ENCODE measurements at places on chromosomes 5 and 9.

DNA sequence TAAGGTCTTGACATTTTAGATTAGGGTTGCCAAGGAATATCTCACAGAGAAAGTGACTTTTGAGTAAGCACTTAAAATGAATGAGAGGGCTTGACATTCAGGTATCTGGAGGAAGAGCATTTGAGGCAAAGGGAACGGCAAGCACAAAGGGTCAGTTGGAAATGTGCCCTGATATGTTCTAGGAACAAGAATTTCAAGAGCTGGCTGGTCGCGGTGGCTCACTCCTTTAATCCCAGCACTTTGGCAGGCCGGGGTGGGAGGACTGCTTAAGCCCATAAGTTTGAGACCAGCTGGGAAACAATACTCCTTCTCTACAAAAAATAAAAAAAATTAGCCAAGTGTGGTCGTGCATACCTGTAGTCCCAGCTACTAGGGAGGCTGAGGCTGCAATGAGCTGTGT lies 16.5 kb downstream of the KIAA1958 start:
- DNase-seq, result no peak

DNA sequence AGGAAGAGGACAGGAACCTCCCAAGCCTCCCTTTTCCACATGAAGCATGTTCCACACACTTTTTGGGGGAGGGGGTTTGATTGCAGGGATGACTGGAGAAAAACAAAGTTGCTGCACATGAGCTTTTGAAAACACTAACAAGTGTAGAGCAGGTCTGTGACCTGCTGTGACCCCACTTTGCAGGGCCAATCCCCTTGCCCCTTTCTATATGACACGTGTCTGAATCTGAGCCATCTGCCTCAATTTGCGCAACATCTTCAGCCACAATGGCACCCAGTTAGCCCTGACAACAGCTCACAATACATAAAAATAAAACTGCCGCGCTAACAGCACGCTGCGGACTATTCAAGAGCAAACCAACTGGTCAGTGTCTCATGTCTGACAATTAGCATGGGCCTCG lies 227.8 kb upstream of the TBCA start:
- DNase-seq, result peak; percentile 56

- no peak for DNase-seq
Observed at GRCh38 chr9:91720751-91721705, 229.0 kb downstream of the ROR2 start.

GRCh38 chr9:115183436-115183835 lies 65.5 kb upstream of the TNC start:
- DNase-seq, result no peak

DNA sequence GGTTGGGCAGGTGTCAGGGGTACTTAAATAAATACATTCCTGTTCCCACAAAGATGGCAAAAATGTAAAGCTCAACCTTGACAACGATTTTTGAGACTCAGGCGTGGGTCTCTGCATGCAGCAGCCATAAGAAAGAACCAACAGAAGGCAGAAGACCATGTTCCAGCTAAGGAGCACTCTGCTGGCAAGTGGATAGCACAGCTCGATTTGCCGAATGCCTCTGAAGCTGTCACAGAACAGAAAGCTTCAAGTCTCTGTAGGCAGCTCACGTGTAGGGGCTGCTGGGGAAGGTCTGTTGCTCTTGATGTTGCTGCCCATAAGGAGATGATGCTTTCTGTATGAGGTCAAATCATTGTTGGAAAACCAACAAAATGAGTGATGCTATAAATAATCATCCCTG lies 119.6 kb upstream of the GRIN3A start:
- no peak for DNase-seq

- DNase-seq, result peak; percentile 18
Observed at GRCh38 chr9:112443200-112443599, 43.4 kb upstream of the KIAA1958 start.

DNA sequence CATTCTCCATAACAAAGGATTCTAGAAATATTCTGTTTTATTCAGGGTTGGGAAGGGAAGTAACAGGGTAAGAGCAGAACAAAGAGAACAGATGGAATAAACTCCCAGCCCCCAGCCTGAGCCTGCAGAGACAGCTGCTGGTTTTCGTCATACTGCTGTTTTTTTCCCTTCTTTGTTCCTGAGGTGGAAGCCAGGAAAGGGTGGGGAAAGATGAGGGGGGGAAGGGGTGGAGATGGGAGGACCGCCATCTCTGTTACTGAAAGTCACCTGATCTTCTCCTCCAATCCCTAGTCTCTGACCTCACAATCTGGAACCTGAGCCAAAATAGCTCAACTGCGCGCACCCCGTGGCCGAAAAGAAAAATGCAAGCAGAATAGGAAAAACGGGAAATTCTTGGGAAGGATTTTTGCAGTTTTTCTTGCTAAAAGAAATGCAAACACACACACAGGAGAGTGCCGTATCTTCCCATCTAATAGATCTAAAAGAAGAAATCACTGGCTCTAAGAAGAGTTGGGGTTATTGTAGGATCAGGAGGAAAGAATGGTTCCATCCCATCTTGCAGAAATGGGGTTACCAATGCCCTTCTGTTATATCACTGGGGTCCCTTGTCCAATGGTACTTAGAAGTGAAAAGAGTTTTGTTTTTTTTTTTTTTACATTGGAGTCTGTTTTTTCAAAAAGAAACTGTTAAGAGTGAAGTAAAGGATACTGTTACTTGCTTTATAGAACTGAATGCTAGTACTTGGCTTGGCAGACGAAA lies 57.9 kb downstream of the DIAPH1 start:
- peak; percentile 84 for DNase-seq

DNA sequence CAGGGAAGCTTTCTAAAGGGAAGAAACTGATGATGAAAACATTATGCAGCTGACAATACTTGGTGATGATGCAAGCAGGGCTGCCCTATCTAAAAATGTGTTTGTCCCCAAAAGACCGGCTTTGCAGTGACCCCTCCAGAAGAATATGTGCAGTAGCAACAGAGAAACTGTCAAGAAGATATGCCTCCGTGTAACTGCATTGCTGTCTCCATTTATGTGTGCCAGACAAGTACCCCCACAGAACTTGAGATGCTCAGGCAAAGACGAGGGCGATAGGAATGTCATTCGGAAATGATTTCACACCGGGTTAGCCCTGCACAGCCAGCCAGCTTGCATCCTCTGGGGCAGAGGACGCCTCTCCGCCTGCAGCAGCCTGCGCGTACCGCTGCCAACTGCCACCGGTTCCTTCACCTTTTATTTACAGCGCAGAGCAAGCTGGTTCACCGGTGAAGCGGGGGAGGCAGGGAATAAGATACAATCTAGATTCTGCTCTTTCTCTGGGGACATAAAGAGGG lies 2.0 kb downstream of the GABBR2 start:
- DNase-seq, result peak; percentile 58

DNA sequence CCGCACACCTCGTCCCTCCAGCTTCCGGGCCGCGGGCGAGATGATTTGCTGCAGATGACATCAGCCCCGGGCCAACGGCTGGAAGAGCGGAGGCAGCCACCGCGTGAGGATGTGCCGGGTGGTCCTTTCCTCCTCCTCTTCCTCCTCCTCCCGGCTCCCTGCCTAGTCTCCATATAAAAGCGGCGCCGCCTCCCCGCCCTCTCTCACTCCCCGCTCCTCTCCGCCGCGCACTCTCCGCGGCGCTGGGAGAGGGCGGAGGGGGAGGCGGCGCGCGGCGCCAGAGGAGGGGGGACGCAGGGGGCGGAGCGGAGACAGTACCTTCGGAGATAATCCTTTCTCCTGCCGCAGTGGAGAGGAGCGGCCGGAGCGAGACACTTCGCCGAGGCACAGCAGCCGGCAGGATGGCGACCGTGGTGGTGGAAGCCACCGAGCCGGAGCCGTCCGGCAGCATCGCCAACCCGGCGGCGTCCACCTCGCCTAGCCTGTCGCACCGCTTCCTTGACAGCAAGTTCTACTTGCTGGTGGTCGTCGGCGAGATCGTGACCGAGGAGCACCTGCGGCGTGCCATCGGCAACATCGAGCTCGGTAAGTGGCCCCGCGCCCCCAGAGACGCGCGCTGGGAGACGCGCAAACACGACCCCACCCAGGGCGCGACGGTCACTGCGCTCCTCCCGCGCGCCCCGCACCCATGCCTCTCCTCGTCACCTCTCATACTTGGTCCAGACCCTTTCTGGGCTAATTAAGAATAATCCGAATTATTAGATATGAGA lies at the start of gene MAP1B:
Gene MAP1B (plus strand): TSS at position 345 of the 770 bp plus-strand sequence. CDS start 57 bp downstream, at position 402.
- DNase-seq, result peak; percentile 58

GRCh38 chr9:131578731-131579504 lies 33.6 kb downstream of the PRRT1B start:
- no peak for DNase-seq

GRCh38 chr9:33623658-33624586 lies 99.9 kb downstream of the ANKRD18B start:
- DNase-seq, result no peak

DNA sequence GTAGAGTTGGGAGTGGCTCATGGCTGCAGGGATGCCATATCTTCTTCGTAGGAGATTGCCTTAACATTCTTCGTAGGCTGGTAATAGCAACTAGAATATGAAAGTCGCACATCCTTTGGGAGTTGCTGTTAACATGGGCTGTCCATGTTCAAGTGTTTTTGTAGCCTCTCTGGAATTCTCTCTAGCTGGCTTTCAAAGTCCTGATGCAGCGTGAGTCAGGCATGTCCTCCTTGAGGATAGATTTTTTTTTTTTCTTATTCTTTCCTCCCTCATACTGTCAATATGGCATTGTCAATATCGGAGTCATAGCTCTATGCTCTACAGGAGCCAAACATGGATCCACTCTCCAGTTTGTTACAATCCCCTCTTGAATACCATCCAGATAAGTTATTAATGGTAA lies 494.8 kb upstream of the WWC1 start:
- DNase-seq, result no peak

- no peak for DNase-seq
Observed at GRCh38 chr5:111556501-111556900, 44.2 kb upstream of the STARD4 start.

- DNase-seq, result no peak
Observed at GRCh38 chr9:107386396-107386795, 103.2 kb downstream of the KLF4 start.

DNA sequence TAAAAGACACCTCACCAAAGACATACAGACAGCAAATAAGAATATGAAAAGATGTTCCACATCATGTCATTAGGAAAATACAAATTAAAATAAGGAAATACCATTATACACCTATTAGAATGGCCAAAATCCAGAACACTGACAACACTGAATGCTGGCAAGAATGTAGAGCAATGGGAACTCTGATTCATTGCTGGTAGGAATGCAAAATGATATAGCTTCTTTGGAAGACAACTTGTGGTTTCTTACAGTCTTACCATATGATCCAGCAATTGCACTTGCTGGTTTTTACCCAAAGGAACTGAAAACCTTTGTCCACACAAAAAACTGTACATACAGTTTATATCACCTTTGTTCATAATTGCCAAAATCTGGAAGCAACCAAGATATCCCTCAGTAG lies 6.5 kb downstream of the TMEM161B start:
- no peak for DNase-seq

DNA sequence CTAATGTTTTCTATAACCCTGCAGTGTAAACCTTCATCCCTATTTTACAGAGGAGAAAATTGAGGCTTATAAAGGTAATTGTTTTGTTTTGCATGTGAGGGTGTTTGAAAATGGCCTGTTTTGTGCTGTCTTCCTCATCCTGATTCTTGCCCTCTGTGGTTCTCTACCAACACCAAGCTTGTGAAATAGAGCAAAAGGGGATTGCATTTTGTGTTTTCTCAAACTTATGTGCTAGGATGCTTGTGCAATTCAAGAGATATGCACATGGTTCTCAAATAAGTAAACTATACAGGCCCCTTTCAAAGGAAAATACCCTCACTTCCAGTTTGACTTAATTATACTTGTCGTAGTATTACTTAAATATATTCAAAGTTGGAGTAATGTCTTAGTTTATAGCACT lies 17.2 kb downstream of the PAM start:
- DNase-seq, result no peak

- peak; percentile 7 for DNase-seq
Observed at GRCh38 chr9:125255781-125256391, 5.7 kb upstream of the GAPVD1 start.

GRCh38 chr5:17463653-17464052 lies 34.4 kb upstream of the TAF11L2 start:
- no peak for DNase-seq

DNA sequence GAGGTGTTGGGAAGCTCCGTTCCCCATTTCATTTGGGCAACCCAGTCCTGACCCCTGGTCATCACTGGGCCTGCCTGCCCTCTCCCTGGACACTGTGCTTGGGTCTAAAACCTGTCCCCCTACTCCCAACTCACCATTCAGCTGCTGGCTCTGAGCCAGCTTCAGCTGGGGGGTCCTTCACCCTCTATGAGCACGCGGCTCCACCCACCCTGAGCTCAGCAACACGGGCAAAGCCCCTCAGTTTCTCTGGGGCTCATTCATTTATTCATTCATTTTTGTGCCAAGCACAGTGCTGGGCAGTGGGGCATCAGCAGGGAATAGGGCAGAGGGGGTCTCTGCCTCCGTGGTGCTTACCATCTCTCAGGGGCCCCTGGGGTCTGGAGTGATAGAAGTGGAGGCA lies 199.8 kb upstream of the MVB12B start:
- DNase-seq, result no peak

DNA sequence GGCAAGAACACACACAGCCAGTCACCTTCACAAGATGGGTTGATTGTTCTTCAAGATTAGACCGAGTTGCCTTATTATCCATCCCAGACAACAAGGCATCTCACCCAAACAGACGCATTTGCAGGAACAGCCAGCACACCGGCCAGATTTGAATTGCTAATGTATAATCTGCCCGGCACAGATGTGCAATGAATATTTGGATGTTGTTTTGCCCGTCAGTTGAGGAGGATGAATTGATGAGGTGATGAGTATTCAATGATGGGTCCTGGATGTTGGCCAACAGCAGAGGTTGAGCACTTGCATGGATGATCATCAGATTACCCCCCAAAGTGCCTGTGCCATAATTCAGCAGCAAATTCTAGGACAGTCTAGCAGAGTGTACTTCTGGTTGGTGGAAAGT lies 20.1 kb downstream of the ALG2 start:
- DNase-seq, result peak; percentile 95

- DNase-seq, result no peak
Observed at GRCh38 chr9:18463991-18464390, 10.0 kb upstream of the ADAMTSL1 start.

DNA sequence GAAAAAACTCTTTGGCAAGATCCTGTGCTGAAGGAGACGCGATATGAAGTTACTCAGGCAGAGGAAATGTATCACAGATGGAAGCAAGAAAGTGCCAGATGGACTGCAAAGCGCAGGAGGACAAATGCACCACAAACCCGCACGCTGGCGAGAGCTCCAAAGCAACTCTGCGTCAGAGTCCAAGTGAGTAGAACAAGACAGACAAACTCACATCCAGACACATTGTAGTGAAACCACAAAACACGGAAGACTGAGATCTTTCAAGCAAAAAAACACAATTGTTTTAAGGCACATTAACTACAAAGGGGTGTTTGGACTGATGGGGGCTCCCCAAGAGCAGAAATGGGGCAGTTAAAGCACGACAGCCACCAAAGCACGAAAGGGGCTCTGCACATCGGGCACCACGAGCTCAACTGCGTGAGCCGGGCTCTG lies 39.2 kb upstream of the NKD2 start:
- no peak for DNase-seq
